ENCODE measurements at places on chromosomes 16 and 17.

- DNase-seq: no peak
Measured at GRCh38 chr16:62977876-62978275, 941.6 kb upstream of the CDH8 start.

DNA sequence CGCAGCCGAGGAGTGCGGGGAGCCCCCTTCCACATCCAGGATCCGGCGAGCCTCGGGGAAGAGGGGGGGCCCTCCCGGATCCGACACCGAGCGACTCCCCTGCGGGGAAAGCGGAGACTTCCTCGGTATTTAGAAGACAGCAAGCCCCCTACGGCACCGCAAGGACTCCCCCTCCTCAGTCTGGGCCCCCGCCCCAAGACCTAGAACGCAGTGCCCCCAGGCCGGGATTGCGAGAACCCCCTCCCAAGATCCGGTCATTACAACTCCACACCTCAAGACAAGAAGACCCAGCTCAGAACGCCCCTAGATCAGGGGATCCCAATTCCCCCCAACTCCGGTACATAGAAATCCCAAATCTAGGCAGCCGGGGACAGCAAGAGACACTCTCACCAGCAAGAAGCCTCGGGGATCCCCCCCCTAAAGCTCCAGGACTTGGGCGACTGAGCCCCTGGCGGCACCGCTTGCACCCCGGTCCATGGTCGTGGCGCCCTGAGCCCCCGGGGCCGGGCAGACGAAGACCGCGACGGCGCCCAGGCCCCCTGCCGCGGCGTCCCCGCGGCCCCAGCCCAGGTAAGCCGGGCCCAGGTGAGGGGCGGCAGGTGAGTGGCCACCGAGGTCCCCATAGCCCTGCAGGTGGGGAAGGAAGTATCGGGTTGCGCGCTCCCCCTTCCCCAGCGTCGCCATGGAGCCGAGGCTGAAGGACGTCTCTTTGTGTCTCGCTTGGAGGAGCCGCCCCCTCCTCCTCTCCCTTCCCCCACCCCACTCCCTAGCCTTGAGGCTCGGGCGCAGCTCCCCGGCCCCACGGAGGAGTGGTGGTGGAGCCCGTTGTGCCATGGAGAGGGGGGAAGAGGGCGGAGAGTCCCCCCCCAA, 641 bp downstream of the SBK1 start:
- DNase-seq: peak; percentile 17

GRCh38 chr16:23573817-23574216, 16.3 kb downstream of the UBFD1 start:
- no peak for DNase-seq

DNA sequence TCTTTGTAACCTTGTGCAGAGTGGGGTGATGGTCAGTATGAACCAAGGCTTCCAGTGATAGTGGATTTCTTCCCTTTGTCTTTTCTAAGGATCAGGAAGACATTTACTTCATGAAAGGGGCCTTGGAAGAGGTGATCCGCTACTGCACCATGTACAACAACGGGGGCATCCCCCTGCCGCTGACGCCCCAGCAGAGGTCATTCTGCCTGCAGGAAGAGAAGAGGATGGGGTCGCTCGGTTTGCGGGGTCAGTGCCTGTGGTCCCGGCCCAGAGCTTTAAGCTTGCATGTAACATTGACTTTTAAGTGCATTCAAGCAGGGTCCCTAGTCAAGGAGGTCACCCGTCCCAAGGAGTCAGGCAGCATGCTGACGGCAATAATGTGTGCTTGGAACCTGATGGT, 56.0 kb downstream of the MEAK7 start:
- no peak for DNase-seq

GRCh38 chr16:35391328-35391727, 1931.9 kb downstream of the TP53TG3F start:
- no peak for DNase-seq

All from NCI-H524 (cell line).